ENCODE measurements at places on chromosomes 12 and 14. TPM values are rescaled to one million over a fixed set of nuclear protein-coding genes. Genes with fewer than 3 reads are reported as not detected.

DNA sequence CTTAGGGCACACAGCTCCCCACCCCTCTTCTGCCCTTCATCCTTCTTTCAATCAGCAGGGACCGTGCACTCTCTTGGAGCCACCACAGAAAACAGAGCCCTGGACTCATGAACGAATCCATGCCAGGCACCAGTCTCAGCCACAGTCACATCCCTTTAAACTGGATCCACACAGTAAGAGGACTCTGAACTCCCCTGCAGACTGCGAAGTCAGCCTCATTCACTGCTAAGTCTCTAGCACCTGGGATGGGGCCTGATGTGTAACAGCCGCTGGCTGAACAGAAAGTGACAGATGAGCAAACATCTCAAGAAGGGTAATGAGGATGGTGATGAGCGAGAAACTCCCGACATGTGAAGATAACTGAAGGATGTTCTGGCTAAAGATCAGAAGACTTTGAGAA, 45.8 kb upstream of the IQSEC3 start:
- no peaks in the 10 kb centered on the region for H3K27me3 ChIP-seq
- peaks cover 9% of the 10 kb centered on the region for H3K4me1 ChIP-seq
- H3K4me3 ChIP-seq: no peak overlapping the region
- DNase-seq: no peak
- no peak overlapping the region for H3K27ac ChIP-seq

DNA sequence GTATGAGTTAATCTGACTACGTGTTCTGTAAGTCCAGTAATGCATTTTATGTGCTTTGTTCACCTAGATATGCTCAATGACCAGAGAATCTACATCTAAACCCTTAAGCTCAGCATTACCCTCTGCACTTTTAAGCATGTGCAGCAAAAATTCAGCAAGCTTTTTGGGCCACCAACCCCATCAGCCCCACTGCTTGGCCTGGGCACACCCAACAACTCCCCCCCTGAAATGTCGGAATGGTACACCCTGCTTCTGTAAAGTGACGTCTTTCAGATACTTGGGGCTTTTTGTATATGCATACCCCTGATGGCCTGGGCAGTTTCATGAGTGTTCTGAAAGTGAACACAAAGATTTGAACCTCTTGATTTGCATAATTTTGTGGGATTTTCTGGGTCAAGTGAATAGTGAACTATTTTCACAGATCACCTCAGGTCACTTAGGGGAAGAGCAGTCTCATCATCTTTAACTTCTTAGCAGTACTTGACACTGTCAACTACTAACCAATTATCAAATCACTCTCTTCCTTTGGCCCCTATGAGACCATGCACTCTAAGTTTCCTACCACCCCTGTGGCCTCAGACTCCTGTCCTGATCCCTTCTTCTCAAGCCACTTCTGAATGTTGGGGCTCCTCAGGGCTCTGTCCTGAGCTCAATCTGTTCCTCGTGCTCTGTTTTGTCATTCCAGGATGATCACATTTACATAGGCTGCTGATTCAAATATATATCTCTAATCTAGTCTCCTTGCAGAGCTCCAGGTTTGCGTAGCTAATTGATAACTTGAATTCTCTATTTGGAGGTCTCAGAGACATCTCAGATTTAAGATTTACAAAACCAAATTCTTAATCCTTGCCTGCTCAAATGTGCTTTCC, 36.3 kb upstream of the PPM1A start:
- H3K27me3 ChIP-seq: no peaks in the 10 kb centered on the region
- DNase-seq: no peak
- H3K36me3 ChIP-seq: no peaks in the 10 kb centered on the region
- H3K27ac ChIP-seq: no peak overlapping the region

DNA sequence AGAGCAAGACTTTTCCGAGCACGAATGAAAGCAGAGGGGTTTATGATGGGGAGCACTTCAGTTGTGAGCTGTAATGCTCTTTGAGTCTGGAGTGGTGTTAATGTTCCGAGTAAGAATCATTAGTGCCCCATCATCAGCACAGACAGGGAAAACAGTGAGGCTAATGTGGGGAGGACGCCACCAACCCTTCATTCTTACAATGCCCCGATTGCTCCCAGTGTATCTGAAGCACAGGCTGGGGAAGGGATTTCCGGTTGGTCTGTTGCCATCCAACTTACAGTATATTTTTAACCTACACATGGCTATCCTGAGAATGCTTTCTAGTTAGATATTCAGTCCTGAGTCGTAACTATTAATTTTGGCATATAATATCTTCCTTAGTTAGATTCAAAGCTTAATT, 141.6 kb downstream of the APAF1 start:
- no peak for DNase-seq
- no peak overlapping the region for H3K4me3 ChIP-seq
- H3K36me3 ChIP-seq: no peaks in the 10 kb centered on the region
- no peak overlapping the region for H3K27ac ChIP-seq

Gene GLI1
- total RNA-seq: 0.30 TPM

GRCh38 chr14:44162197-44162596, 344.9 kb downstream of the FSCB start:
- no peaks in the 10 kb centered on the region for H3K36me3 ChIP-seq
- no peak overlapping the region for H3K27ac ChIP-seq
- no peaks in the 10 kb centered on the region for H3K4me1 ChIP-seq
- no peak overlapping the region for H3K4me3 ChIP-seq
- H3K27me3 ChIP-seq: no peaks in the 10 kb centered on the region

Gene EFS
- not detected for total RNA-seq

Gene B4GALNT1
- total RNA-seq: not detected

Gene AQP6
- not detected for total RNA-seq

GRCh38 chr12:101777978-101778377, 38.7 kb upstream of the SYCP3 start:
- no peak overlapping the region for H3K27ac ChIP-seq
- H3K36me3 ChIP-seq: peaks cover 14% of the 10 kb centered on the region
- DNase-seq: no peak
- no peaks in the 10 kb centered on the region for H3K4me1 ChIP-seq
- H3K4me3 ChIP-seq: no peak overlapping the region
- H3K27me3 ChIP-seq: no peaks in the 10 kb centered on the region

Gene PLXNC1
- 27.6 TPM for total RNA-seq

DNA sequence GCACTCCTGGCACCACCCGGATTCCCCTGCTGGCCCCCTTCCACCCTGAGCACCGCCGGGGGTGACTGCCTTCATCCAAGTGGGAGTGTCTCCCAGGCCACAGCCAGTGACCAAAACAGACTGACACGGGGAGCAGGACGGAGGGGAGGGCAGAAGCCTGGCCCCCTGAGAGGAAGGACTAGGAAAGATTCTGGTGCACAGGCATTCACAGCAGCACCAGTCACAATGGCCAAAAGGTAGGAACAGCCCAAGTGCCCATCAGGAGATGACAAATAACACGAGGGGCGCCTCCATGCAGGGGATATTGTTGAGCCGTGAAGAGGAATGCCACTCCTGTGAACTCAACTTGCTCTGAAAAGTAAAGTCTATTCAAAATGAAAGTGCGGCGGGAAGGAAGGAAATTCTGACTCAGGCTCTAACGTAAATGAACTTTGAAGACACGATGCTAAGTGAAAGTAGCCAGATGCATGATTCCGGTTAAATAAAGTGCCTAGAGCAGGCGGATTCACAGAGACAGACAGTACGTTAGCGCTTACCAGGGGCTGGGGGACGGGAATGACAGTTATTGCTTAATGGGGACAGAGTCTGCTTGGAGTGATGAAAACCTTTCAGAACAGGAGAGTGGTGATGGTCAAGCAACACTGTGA, 146.1 kb upstream of the NCOR2 start:
- DNase-seq: peak; percentile 66
- no peaks in the 10 kb centered on the region for H3K27me3 ChIP-seq
- H3K4me3 ChIP-seq: peak overlapping the region; percentile 20
- no peaks in the 10 kb centered on the region for H3K36me3 ChIP-seq
- peaks cover 17% of the 10 kb centered on the region for H3K4me1 ChIP-seq
- H3K27ac ChIP-seq: peak overlapping the region; percentile 25

- H3K36me3 ChIP-seq: no peaks in the 10 kb centered on the region
- no peak for DNase-seq
- H3K27ac ChIP-seq: no peak overlapping the region
Observed at GRCh38 chr12:108345716-108346633, 6.9 kb upstream of the CMKLR1 start.

DNA sequence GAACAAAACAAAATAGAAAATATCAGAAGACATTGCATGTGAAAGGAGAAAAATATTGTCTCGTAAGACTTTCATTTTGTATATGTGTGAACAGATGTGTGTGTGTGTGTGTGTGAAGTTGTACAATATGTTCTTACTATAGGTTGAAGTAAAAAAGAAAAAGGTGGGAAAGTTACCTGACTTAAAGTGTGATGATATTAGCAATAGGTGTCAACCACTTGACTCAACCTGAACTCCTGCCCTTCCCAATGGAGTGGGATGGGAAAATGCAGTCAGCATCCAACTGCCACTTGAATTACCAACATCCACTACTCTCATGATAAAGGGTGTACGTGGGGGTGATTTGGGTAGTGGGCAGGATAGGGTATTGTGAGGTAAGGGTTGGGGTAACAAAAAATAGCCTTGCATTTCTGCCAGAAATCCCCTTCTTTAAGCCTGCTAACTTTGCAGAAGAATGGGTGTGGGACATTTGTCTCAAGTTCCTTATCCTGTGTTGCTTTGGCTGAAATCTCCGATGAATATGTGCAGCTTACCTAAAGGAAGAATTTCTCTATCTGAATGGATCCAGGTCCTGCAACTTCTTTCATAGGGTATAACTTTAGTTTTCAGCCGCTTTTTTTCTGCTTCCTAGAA, 181.6 kb downstream of the CHST11 start:
- H3K4me1 ChIP-seq: peaks cover 27% of the 10 kb centered on the region
- no peaks in the 10 kb centered on the region for H3K36me3 ChIP-seq
- no peak overlapping the region for H3K4me3 ChIP-seq
- no peak overlapping the region for H3K27ac ChIP-seq
- no peak for DNase-seq

- no peak for DNase-seq
- no peak overlapping the region for H3K4me3 ChIP-seq
- H3K27ac ChIP-seq: no peak overlapping the region
- no peaks in the 10 kb centered on the region for H3K36me3 ChIP-seq
- no peaks in the 10 kb centered on the region for H3K27me3 ChIP-seq
- H3K4me1 ChIP-seq: no peaks in the 10 kb centered on the region
Observed at GRCh38 chr12:1640328-1641234, 11.6 kb downstream of the WNT5B start.

Gene NRIP2
- not detected for total RNA-seq

Gene FOXN4
- not detected for total RNA-seq

DNA sequence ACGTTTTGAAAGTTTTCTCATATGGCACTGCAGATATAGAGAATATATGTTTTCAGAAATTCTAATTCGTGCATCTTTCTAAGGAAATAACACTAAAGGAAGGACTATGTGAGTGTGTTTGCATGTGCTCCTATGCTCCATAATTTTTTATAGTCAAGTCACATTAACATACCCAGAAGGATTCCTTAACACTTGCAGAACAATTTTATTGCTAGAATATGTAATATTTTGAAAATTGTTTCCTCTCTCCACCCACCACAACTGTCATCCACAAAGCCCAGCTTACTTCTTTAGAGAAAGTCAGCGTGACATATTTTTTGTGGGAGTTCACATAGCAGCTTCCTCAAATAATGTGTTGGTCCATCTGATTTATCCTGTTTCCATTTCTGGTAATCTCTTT, 604.6 kb upstream of the MGAT4C start:
- DNase-seq: no peak
- no peaks in the 10 kb centered on the region for H3K4me1 ChIP-seq
- H3K27ac ChIP-seq: no peak overlapping the region
- no peaks in the 10 kb centered on the region for H3K27me3 ChIP-seq
- no peaks in the 10 kb centered on the region for H3K36me3 ChIP-seq

Gene OAS2
- 77.4 TPM for total RNA-seq

- H3K27ac ChIP-seq: no peak overlapping the region
- no peak for DNase-seq
- H3K4me1 ChIP-seq: no peaks in the 10 kb centered on the region
- no peaks in the 10 kb centered on the region for H3K36me3 ChIP-seq
Observed at GRCh38 chr14:64324461-64324860, 30.3 kb upstream of the ESR2 start.

Gene TEX52
- total RNA-seq: not detected

Gene KLHL33
- total RNA-seq: 0.15 TPM

Gene PDZRN4
- not detected for total RNA-seq

- no peaks in the 10 kb centered on the region for H3K4me1 ChIP-seq
- H3K36me3 ChIP-seq: peaks cover 84% of the 10 kb centered on the region
- DNase-seq: no peak
- H3K27ac ChIP-seq: no peak overlapping the region
- no peaks in the 10 kb centered on the region for H3K27me3 ChIP-seq
Observed at GRCh38 chr12:113007166-113007565, 28.8 kb downstream of the OAS2 start.

DNA sequence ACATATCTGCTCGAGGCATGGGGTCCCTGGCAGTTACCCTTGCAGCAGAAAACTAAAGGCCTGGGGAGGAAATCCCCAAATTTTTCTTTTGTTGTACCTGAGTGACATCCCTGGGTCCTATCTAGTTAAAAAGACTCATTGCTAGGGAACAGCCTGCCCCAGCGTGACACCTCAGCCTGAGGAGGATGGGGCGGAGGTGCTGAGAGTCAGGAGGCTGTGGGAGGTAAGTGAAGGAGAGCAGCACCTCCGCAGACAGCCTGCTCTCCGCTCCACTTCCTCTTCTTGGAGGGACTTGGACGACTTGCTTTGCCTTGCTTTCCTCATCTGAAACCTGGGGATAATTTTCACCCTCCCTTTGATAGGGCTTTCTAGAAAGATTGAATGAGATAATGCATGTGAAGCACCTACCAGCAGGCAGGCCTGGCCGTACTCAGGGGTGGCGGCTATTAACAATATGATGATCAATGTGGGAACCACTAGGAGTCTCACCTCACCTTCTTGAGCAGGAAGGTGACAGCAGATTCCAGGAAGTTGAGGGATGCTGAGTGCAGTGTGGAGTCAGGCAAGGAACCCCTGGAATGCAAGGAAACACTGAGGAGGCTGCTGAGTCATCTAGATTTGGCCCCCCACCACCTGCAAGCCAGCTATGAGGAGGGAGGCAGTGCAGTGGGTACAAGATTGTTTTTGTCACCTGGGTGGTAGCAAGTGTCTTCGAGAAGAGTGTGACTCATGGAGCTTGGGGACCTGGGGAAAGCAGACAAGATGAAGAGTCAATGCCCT, 23.2 kb downstream of the UBE3B start:
- DNase-seq: no peak
- no peak overlapping the region for H3K4me3 ChIP-seq
- H3K27me3 ChIP-seq: no peaks in the 10 kb centered on the region
- peaks cover 74% of the 10 kb centered on the region for H3K36me3 ChIP-seq
- H3K4me1 ChIP-seq: no peaks in the 10 kb centered on the region

GRCh38 chr12:32181498-32182175, 75.0 kb downstream of the BICD1 start:
- H3K27ac ChIP-seq: no peak overlapping the region
- no peak for DNase-seq
- no peak overlapping the region for H3K4me3 ChIP-seq

Gene KRT71
- not detected for total RNA-seq

Gene NKX2-1
- not detected for total RNA-seq

Gene CIDEB
- 22.3 TPM for total RNA-seq

- no peak for DNase-seq
- H3K27me3 ChIP-seq: no peaks in the 10 kb centered on the region
- H3K27ac ChIP-seq: no peak overlapping the region
- no peak overlapping the region for H3K4me3 ChIP-seq
Observed at GRCh38 chr12:21825886-21826617, 51.5 kb upstream of the KCNJ8 start.

- no peaks in the 10 kb centered on the region for H3K4me1 ChIP-seq
- no peak overlapping the region for H3K4me3 ChIP-seq
- peaks cover 3% of the 10 kb centered on the region for H3K36me3 ChIP-seq
- no peaks in the 10 kb centered on the region for H3K27me3 ChIP-seq
Observed at GRCh38 chr12:113837084-113837483, 129.0 kb downstream of the RBM19 start.

- H3K36me3 ChIP-seq: no peaks in the 10 kb centered on the region
- H3K4me3 ChIP-seq: no peak overlapping the region
- H3K27ac ChIP-seq: no peak overlapping the region
- no peaks in the 10 kb centered on the region for H3K4me1 ChIP-seq
- no peaks in the 10 kb centered on the region for H3K27me3 ChIP-seq
Observed at GRCh38 chr12:60066655-60067054, 470.8 kb downstream of the SLC16A7 start.

All from CD4-positive, alpha-beta memory T cell (primary cell).